T-helper 2 cell treated with Interferon-gamma antibody and Interleukin-4, amounts not matched to agents 5 μg/mL and 100 μg/mL, for 36 hours (primary cell): ENCODE measurements at places on chromosomes 7 and 10.

GRCh38 chr10:131547129-131547799 lies 235.7 kb upstream of the TCERG1L start:
- no peak for DNase-seq

GRCh38 chr7:147298611-147299043 lies 1182.0 kb downstream of the CNTNAP2 start:
- DNase-seq = no peak

DNA sequence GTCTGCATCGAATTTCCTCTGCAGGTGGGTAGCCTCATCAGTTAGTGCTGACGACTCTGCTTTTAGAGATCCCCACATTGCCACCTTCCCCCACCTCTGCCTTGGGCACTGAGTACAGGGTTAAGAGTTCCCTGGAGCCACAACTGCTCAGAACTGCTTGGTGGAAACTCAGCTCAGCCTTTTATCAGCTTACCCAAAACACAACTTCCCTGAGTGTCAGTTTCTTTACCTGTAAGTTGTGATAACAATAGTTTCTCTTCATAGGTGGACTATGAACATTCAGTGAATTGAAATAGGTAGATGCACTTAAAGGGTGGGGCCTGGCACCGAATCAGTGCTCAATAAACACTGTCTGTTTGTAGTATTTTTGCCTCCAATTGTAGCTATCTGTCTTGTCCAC lies 11.3 kb downstream of the ASB13 start:
- DNase-seq = no peak

- no peak for DNase-seq
Observed at GRCh38 chr7:41005374-41005901, 697.5 kb downstream of the INHBA start.

GRCh38 chr10:29627201-29628132 lies 7.3 kb downstream of the SVIL start:
- DNase-seq = no peak

- no peak for DNase-seq
Observed at GRCh38 chr10:28728366-28728765, 51.0 kb downstream of the BAMBI start.
